ENCODE measurements at places on chromosomes 5 and 9.

DNA sequence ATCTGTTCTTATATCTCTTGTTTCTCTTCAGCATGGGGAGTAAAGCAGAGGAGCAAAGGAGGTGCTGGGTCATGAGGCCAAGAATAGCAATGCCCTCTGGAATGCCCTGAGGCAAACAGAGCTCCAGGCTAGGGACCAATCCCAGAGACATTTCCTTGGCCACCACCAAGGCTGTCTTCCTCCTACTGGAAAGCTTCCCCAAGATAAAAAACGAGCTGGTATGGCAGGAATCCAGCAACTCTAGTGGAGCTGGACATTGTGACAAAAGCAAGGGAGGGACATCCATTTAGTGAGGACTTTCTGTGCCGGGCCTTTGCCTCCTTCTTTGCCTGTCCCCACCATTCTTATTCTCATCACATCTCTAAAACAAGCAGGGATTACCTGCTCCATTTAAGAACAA is 161.6 kb downstream of the ASTN2 start:
- no peak for DNase-seq

DNA sequence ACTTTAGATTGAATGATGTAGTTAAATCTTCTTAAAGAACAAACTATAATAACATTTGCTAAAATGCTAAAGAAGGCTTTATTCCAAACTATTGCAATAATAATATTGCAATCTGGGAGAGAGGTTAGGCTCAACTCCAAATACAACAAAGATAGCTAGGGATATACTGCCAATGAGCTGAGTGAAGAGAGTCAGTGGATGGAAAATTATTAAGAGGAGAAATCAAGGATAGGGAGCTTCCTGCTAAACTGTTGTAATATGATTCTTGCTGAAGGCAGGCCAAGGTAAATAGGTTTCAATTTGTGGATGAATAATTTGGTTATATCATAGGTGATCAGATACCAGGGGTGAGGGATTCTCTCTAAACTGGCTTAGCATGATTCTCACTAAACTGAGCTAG is 1651.5 kb downstream of the EFNA5 start:
- DNase-seq, result no peak

GRCh38 chr9:4490705-4491625 is 697 bp downstream of the SLC1A1 start:
- DNase-seq, result no peak

GRCh38 chr5:78221964-78222451 is 72.5 kb downstream of the AP3B1 start:
- peak; percentile 4 for DNase-seq

DNA sequence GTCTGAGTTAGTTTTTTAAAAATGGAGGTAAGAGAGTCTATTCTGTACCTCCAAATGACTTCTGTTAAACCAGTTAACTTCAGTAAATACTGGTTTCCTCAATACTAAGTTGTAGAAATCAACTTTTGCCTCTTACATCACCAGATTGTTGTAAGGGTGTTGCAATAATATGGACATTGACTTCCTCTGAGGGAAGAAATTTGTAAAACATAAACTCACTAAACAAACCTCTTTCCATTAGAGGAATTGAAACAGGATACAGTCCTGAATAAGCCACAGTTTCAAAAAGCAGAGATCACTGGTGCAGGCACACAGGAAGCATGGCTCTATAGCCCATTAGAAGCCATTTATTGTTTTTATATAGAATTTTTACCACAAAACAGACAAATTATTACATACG is 32.7 kb upstream of the SLCO6A1 start:
- DNase-seq, result peak; percentile 8

- no peak for DNase-seq
Observed at GRCh38 chr9:70000469-70000868, 43.2 kb upstream of the MAMDC2 start.

- DNase-seq, result no peak
Observed at GRCh38 chr5:56129288-56129687, 103.8 kb downstream of the ANKRD55 start.

DNA sequence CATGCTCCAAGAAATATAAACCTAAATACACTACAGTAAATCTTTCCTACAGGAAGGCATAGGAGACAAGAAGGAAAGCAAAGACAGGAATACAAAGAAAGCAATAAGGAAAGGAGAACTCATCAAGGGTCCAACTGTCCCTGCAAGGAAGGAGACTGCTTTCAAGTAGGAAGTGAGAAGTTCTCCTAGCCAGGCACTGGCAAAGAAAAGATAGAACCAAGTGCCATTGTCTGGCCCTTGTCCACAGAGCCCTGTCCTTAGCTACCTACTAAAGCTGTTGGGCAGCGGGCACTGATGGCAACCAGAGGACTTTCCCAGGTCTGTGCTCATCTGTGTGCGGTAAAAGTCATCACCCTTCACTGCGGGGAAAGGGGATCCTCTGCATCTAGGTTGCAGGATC is 108.2 kb downstream of the KLHL3 start:
- DNase-seq, result no peak

DNA sequence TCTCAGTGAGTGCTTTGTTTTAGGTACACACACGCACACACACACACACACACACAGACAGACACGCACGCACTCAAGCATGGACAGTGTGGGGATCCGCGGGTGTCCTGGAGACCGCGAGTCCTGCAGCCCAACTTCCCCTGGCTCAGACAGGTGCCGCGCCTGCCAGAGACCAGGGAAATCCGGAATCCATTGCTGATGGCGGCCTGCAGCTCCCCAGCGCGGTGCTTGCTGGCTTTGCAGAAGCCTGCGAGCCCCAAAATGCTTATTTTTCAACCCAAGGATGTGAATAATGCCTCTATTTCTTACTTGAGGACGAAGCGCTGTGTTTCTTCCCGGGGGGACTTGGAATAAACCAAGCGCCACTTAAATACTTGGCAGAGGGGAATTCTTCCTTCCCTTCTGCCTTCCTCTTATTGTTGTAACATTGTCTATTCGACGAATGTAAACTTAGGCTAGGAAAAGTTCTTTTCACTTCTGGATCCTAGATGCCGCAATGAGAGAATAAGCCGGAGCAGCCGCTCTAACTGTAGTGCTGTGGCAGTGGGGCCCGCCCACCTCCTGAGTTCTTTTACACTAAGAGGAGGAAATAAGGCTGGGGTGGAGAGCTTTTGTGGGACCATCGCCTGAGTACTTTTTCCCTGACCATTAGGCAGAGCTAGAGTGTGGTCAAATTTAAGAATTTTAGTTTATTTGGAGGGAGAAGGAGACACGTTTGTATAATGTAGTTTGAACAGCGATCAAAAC is 802 bp downstream of the ITGA2 start:
- DNase-seq, result peak; percentile 36

- no peak for DNase-seq
Observed at GRCh38 chr5:33369485-33370465, 71.0 kb upstream of the TARS1 start.

DNA sequence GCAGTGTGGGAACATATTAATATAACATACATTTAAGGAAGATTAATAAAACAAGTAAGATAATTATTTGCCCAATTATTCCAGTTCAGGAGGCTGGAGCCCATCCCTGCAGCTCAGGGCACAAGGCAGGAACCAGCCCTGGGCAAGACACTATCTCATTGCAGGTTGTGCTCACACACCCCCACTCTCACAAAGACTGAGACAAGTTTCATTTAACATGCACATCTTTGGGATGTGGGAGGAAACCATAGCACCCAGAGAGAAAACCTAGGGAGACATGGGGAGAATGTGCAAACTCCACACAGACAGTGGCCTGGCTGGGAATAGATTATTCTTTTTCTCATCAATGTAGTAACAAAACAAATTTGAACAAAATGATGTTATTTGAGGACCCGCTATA is 279.1 kb downstream of the MCTP1 start:
- no peak for DNase-seq

DNA sequence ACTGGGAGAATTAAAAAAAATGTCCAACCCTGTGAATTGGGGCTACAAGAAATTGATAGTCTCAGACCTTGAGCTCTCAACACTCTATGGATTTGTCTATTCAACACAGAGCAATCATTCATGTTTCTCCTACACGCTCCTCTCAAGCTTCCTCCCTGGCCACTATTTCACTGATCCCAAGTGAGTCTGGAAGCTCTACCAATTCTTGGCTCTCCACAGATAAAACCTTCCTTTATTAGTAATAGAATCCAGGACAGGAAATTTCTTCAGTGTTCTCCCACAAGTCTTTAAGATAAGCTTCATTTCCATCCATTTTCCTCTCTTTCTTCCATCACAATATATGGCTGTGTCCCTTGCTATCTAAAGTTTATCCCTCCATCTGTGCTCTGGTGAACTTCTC is 215.1 kb upstream of the PAPPA start:
- DNase-seq, result no peak

Measured in CD4-positive, alpha-beta T cell treated with Interleukin-17A for 1 hour (primary cell).